ENCODE measurements at places on chromosomes 7 and 10. TPM values are rescaled to one million over a fixed set of nuclear protein-coding genes. Genes with fewer than 3 reads are reported as not detected.
A peak's percentile ranks its signal among the peaks of the same experiment; 100 is the strongest.

IFIT1B gene
- total RNA-seq, result not detected

DNA sequence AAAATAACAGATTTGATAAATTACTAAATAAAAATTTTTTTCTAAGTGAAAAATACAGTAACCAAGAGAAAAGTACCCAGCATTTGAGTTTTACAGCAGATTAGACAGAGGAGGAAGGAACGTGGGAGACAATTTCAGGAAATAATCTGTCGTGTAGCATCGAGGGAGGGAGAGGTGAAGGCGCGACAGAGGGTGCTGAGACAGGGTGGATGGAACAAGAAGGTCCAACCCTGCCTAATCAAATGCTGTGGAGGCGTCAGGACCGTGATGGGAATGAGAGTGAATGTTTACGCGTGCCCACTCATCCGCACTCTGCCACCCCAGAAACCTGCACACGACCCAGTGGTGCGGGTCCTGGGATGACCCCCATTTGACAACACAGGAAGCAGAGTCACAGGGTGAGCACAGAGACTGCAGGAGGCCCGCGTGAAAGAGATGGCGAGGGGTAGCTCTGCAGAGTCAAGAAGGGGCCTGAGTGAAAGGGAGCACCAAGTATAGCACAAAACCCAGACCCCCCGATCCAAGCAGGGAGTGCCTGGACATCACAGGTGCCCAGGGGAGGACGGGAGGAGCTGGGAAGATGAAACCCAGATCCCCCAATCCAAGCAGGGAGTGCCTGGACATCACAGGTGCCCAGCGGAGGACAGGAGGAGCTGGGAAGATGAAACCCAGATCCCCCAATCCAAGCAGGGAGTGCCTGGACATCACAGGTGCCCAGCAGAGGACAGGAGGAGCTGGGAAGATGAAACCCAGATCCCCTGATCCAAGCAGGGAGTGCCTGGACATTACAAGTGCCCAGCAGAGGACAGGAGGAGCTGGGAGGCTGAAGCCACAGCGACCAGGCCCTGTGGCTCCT, 558.9 kb downstream of the DNAJB6 start:
- DNase-seq, result no peak

DNA sequence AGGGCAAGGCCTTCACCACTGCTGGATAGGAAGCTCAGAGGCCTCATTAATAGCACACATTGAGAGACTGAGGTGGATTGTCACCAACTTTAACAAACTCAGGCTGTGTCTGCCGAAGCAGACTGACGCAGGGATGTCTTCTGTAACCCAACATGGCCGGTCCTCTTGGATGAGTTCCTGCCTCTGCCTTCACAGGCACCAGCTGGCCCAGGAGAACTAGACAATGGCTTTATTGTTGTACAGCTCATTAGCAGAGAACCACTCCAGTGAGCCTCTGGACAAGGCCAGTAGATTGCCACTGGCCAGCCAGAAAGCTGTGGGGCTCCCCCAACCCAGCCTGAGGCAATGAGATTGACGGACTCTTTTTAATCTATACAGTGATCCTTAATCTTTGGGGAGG, 9.4 kb downstream of the NODAL start:
- DNase-seq, result no peak

DNA sequence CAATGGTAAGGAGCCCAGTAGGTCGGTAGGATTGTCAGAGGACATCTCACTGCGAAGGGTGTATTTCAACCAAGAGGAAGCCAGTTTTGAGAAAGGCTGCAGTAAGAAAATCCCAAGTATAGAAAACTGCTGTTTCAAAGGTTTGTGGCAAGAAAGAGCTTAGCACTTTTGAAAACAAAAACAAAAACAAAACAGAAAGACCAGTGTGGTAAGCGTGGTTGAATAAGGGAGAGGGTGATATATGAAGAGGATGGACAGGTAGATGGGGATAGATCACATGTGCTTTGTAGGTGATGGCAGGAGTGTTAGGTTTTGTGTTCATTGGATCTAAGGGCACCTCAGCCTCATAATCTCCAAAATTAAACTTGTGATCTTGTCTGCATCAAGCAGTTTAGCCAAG, 141.6 kb upstream of the WNT16 start:
- DNase-seq, result no peak

- peak; percentile 69 for DNase-seq
Measured at GRCh38 chr10:110279407-110279986, 25.2 kb downstream of the SMNDC1 start.

GRCh38 chr10:63770523-63770922, 249.3 kb downstream of the REEP3 start:
- no peak for DNase-seq

Measured in NCI-H460 (cell line).